ENCODE measurements at places on chromosomes 16 and 17.

- no peak for DNase-seq
These were observed 33.5 kb downstream of the IRX3 start for GRCh38 chr16:54253118-54253517.

GRCh38 chr16:79523971-79524370 lies 76.6 kb downstream of the MAF start:
- DNase-seq: no peak

GRCh38 chr17:65346166-65346565 lies 209.0 kb downstream of the RGS9 start:
- DNase-seq: no peak

- no peak for DNase-seq
These were observed 392.2 kb downstream of the CPPED1 start for GRCh38 chr16:12411516-12411915.

GRCh38 chr16:75288181-75288580 lies 36.8 kb upstream of the BCAR1 start:
- no peak for DNase-seq

DNA sequence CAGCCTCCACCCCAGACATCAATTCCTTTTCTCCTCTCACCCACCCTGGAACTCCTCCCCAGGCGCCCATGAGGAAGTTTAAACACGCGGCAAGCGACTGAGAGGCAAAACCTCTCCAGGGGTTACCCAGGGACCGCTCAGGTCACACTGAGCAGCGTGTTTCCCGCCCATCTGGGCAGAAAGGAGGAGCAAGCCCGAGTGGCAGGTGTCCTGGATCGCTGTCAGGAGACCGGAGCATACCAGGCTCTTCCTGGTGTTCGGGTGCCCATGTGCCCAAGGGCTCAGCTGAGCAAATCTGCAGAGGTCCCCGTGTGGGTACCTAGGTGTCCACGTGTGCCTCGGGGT lies 491 bp downstream of the SLC25A19 start:
- DNase-seq: peak; percentile 19

- no peak for DNase-seq
These were observed 9.6 kb upstream of the WIPF2 start for GRCh38 chr17:40209404-40210093.

DNA sequence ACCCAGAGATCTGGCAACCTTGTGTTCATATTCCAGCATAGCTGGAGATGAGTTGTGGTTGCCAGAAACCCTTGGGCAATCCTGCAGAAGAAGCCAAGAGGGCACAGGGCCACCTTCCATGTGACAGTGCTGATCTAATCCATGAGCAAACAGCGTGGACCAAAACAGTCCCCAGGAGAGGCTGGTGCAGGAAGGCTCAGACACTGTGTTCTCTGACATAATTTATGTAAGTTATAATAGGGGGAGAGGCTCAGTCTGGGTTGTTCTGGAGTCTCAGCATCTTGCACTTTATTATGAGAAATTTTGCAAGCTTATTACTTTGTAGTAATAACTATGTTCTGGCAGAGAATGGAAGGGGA lies 273.9 kb downstream of the HAPSTR1 start:
- DNase-seq: no peak

Measured in activated CD4-positive, alpha-beta T cell treated with anti-CD3 and anti-CD28 coated beads for 1 hour (primary cell).